ENCODE measurements at places on chromosomes 6 and 20.

- no peak for DNase-seq
These were observed 21.5 kb upstream of the MRGBP start for GRCh38 chr20:62774762-62775161.

DNA sequence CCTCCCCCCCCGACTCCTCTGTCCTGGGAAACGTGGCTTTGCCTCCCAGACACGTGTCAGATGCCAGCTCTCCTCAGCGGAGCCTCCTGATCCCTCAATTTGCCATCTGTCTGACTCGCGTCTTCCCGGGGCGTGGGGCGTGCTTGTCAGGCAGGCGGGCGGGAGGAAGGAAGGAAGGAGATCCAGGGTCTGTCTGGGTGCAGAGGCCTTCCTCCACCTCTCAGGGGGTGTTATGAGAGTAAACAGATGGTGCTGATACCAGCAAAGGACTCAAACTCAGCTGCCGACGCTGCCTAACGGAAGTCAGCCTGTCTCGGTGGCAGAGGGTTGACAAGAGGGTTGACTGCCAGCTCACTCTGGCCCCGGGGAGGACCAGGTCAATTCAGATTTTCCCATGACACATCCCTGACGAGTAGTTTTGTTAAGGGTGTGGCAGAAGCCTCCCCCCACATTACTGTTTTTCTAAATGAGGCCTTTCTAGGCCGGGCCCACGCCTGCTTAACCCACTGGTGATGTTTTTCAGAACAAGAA, 17.0 kb downstream of the UQCC2 start:
- DNase-seq, result peak; percentile 69

DNA sequence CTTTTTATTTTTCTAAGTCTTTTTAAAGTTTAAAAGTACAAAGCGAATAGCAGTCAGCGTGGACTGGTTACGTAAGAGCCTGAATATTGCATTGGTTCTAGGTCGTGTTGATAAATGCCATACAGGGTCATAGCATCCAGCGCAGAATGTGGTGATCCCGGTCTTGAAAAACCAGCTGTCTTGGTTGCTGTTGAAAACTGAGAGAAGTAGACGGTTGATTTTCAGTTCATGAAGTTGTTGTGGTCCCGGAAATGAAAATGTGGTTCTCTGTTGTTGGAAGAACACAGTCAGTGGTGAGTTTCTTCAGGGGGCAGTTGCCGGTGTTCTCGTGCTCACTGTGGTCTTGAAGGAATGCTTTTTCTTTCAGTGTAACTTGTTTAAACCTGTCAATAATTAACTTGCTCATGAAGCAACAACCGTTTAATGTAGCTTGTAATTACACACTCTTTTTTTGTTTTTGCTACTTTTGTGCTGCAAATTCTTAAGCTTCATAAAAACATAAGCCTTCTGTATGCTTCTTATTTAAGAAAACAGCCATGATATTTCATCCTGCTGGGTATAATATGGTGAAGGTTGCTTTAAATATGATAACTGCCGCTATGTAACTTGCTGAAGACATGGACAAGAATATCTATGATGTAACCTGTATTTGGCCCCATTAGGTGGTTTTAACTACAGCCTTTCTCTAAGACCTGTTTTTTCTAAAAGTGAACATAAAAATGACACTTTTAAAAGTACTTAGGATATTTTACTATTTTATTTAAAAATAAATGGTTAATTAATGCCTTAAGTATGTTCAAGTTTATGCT, 64.8 kb upstream of the KIF25 start:
- DNase-seq, result peak; percentile 35

DNA sequence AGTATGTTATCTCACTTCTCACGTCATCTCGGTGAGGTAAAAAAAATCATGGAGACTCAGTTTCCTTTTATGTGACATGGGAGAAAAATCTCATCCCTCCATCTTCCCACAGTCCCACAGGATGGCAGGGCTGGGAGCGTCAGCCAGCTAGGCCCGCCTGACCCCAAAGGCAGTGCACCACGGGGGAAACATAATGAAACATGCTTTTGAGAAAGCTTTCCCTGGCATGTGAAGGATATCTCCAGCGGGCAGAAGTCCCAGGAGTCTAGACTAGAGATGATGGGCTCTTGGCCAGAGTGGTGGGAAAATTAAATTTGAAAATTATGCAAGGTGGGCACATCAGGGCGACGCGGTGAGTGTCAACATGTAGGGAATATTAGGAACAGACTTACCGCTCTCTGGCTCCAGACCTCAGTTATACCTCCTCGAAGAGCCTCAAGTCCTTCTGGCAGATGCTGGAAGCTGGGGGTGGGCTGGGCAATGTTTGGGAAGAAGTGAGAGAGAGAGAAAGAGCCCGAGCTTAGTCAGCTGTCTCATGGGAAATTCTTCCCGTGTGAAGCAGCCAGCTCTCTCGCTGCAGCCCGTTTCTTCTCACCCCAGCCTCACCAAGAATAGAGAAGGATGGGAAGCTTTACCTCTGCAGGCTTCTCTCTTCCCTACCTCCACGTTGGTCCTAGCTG, 52.3 kb downstream of the MOCS1 start:
- DNase-seq, result peak; percentile 96

- no peak for DNase-seq
These were observed 238.7 kb downstream of the BMP7 start for GRCh38 chr20:57027777-57028176.

DNA sequence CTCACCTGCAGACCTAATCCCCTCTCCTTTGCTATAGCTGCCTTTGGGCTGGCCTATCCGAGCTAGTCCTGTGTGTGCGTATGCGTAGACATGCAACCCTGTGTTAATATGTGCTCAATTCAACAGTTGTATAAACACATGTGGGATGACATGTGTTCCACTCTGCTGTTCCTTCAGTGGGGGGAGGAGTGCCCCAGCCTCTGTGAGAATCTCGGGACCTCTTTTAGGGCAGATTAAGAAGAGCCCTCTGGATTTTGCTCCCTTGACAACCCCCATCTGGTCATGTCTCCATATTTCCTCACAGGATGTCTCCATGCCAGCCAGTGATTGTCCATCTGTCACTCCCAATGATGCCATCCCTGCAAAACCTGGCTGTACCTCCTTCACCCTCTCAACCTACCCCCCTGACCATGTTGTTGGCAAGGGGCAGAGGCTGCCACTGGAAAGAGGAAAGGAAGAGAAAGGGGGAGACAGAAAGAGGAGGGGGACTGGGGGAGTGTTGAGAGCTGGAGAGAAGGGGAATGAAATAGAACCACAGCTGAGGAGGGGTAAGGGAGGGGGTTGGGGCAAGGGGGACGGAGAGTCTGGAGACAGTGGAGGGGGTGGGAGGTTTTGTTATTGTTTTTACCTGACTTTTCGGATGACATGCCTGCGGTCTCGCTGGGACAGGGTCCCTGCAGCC, 417 bp downstream of the PRRT1 start:
- no peak for DNase-seq

DNA sequence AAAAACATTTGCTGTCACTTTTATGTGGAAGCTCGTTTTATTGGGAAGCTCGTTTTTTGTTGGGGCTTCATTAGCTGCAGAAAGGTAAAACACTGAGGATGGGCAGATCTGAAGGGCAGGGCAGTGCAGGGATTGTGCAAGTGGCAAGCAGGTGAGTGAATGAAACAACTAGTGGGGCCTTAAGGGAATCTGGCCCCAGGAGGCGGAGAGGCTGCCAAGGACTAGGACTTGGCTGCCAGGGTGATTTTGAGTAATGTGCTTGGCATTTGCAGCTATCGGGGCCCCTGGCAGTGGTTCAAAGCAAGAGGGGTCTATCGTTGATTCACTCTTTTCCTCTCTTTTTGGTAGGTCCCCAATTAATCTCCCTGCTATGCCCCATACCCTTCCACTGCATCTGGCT, 11.5 kb downstream of the IL22RA2 start:
- no peak for DNase-seq

DNA sequence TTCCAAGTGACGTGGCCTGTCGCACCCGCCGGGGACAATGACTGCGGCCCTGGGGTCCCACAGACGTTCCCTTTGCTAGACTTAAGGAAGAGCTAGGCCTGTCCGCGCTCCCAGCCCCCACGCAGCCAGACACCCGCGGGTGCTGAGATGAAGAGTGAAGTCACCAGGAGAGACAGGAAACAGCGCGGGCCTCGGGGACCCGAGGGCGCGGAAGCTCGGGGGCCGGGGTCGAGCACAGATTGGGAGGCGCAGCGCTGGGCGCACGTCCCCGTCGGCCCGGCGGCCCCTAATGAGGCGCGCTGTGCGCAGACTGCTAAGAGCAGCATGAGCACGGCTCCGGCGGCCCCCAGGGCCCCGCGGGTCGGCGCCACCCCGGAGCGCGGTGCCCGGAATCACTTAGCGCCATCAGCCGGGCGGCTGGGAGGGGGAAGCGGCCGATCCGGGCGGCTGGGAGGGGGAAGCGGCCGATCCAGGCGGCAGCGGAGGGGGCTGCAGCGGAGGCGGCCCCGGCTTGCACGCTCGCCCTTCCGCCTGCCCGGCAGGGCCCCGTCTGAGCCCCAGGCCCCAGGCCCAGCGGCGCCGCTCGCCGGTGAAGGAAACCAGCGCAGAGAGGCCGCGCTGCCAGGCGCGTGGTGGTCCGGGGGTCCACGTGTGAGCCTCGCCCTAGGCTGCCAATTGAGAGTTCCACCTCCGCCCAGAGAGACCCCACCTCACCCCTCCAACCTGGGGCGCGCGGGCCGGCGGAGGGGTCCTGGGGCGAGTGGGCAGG, 8.3 kb upstream of the AVP start:
- no peak for DNase-seq

DNA sequence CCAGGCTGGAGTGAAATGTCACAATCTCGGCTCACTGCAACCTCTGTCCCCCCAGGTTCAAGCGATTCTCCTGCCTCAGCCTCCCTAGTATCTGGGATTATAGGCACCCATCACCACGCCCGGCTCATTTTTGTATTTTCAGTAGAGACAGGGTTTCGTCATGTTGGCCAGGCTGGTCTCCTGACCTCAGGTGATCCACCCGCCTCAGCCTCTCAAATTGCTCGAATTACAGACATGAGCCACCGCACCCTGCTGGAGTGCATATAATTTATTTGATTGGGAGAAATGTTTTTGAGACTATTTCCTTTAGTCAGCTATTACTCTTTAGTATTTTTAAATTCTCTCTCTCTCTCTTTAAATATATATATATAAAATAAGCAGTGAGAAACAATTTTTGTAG, 29.8 kb downstream of the FAM83B start:
- DNase-seq, result no peak

DNA sequence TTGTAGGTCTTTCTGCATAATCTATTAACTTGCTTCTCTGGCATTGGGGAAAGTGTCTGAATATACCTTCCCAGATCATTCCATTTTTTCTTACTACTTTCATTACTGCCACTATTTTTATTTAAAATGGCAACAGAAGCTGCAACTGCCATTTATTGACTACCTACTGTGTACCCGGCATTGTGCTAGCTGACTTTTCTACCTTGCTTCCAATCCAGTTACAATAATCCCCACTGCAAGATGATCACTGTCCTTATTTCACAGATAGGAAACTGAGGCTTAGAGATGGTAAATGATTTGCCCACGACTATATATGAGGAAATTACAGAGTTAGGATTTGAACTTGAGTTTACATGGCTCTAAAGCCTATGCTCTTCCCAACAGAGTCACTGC, 129.0 kb downstream of the MAP3K7 start:
- no peak for DNase-seq

GRCh38 chr20:15706719-15707118, 866.5 kb downstream of the KIF16B start:
- no peak for DNase-seq

DNA sequence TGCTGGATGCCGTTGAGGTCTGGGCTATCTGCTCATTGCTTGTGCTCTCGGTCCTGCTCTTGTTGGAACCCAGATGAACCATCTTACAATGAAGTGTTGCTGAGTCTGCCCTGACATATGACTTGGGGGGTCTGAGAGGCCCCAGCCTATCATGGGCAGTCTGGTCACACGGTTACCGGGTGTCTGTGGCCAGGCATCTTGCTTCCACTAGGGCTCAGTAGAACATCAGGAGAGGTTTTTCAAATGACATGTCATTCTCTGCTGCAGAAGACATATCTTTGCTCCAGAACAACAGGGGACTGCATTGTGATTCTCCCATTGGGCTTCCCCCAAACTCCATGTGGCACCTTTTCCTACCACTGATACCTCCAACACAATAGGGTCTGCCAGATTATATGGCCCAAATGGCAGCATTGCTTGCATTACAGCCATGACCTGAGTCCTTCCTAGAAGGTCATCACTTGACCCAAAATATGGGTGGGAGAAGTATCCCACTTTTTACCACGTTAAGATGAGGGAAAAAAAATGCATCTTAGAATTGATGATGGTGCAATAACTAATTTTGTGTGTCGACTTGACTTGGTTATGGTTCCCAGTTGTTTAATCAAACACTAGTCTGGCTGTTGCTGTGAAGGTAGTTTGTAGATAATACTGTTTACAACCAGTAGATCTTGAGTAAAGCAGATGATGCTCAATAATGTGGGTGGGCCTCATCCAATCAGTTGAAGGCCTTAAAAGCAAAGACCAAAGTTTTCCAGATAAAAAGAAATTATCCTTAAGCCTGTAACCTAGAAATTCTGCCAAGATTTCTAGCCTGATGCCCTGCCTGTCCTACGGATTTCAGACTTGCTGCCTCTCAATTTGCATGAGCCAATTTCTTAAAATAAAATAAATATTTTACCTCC, 241.0 kb downstream of the QKI start:
- DNase-seq, result no peak

DNA sequence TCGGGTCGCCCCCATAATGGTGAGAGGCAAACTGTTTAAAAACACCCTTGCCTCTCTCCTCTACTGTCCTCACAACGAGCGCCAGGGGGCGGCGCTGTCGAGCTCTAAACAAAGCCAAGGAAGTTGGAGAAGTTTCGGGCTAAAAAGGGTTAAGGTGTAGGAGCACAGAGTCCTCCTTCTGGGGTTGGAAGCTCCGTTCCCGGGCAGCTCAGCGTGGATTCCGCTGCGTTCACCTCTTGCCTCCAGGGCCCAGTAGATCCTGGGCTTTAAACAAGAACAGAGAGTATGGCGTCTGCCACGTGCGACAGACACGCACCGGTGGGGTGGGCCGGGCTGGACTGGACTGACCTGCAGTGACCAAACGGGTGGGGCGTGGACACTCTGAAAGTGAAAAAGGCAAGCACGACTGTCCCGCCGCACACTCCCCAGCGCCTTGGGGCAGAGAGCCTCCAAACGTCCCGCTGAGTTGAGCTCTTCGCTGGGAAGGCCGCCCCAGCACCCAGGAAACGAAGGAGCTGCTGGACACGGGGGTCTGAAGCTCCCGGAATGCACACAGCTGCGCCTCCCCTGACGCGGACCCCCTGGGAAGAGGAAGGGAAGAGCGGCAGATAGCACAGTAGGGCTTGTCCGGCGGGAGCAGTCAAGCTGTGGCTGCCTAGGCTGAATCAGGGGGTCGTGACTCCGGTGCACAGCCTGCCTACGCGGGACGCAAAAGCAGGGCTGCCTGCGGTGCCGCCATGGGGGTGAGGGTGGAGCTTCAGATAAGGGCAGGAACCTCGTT, 1.6 kb upstream of the THBD start:
- DNase-seq, result peak; percentile 72

DNA sequence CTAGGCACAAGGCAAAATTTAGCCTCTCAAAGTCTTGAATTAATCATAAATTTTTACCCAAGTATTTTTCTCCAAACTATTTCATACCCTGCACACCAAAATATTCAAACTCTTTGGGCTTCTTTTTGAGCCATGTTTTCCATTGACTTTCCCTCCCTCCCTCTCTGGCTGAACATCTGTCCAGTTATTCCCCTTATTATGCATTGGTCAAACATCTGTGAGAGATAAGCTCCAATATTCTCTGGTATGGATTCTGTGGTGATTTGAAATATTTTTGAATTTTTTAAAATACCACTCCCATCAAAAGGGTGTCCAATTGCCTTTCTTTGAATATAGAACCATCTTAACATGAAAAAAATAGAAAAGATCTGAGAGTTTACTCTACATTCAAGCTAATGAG, 244.2 kb downstream of the RFPL4B start:
- DNase-seq, result no peak

- DNase-seq, result no peak
These were observed 81.7 kb upstream of the FRMD1 start for GRCh38 chr6:168160506-168161370.

Measured in AG10803 (cell line).